ENCODE measurements at places on chromosomes 5 and 9. TPM values are rescaled to one million over a fixed set of nuclear protein-coding genes. Genes with fewer than 3 reads are reported as not detected.
A peak's percentile ranks its signal among the peaks of the same experiment; 100 is the strongest.

The IFNA14 gene
- not detected for total RNA-seq

The WASHC1 gene
- 4.9 TPM for total RNA-seq

The FOXD4L3 gene
- total RNA-seq: not detected

The NSG2 gene
- total RNA-seq: 0.25 TPM

The SH3PXD2B gene
- 3.8 TPM for total RNA-seq

The ARL14EPL gene
- total RNA-seq: not detected

- no peak for DNase-seq
These were observed 3.0 kb downstream of the N4BP3 start for GRCh38 chr5:178116143-178116885.

DNA sequence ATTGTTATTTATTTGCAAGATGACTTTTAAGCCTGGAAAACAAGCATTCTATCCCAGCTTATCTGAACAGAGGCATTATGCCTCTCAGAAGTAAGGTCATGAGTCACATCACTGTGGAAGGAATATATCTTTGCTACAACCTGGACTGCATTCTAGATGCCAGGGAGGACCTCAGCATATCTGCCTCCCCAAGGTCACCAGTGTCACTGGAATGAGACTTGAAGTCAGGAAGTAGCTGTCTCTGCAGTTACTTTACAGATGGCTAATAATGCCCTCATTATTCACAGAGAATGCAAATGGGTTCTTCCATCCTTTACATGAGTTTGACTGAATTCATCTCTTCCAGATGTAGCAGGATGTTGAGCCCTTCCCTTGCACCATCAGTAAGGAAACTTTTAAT lies 4.4 kb upstream of the FAM13B start:
- no peak for DNase-seq

DNA sequence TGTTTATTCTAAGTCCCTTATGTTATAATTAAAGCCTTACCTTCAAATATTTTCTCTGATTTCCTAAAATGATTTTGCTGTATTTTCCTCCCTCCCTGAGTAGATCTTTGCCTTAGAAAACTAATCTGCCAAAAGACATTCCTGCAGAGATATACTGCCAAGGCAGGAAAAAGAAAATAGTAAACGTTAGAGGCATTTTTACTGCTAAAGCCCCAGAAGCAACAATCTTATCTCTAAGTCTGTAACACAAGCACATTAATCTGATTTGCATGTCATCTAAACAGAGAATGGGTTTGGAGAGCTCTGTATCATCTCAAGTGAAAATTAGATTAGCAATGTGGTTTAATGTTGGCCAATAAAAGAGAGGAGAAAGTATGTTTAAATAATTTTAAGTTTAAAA lies 847.7 kb downstream of the MAT2B start:
- no peak for DNase-seq

DNA sequence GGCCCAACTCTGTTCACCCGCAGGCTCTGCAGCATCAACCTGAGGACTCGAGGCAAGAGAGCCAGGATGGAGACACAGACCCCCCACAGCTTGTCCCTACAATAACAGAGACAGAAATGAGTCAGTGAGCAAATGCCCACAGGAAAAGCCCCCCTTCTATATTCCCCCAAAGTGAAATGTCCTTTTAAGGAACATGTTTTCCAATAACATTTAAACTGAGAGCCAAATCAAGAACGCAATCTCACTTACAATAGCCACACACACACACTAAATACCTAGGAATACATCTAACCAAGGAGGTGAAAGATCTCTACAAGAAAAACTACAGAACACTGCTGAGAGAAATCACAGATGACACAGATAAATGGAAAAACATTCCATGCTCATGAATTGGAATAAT lies 49.0 kb downstream of the TEX10 start:
- no peak for DNase-seq

- DNase-seq: no peak
These were observed 245.3 kb downstream of the GADD45G start for GRCh38 chr9:89850153-89850552.

DNA sequence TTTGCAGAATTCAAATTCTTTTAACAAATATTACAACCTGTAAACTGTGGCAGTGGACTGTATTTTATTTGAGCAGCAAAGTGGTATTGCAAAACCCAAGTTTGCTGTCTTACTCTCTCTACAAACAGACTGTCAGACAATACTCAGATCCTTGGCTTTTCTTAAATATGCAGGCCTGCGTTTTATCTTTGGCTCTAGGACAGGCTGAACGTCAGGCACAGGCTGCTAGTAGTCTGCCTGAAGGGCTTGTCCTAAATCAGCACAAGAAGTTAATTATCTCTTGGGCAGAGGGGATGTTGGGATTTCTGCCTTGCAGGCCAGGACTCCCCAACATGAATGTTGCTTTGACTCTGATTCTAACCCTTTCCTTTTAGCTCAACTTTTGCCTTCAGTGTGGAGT lies 147.5 kb downstream of the SLIT3 start:
- no peak for DNase-seq

GRCh38 chr5:147949711-147950573 lies 43.6 kb upstream of the C5orf46 start:
- DNase-seq: no peak

DNA sequence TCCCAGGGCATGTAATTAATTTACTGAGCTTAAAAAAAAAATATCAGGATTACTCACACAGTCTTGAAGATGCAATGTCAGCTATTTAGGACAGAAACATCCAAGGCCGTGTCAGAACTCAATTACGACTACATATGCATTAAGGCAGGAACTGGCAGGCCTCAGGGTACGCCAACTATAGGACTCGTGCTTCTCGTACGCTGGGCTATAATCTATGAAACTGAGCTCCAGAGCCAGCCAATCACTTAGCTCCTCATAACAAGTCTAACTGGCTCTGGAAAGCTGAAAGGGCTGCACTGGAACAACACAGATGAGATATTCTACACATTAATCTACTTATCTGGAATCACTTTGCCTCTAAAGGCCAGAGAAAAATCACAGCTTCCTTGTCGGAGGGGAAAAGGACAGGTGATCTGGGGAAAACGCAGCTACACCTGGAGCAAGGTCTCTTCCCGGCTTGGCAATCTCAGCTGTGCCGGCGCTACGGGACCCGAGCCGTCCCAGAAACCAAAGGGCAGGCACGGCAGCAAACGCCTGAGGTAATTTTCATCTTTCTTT lies 212.0 kb downstream of the DEPDC1B start:
- no peak for DNase-seq

DNA sequence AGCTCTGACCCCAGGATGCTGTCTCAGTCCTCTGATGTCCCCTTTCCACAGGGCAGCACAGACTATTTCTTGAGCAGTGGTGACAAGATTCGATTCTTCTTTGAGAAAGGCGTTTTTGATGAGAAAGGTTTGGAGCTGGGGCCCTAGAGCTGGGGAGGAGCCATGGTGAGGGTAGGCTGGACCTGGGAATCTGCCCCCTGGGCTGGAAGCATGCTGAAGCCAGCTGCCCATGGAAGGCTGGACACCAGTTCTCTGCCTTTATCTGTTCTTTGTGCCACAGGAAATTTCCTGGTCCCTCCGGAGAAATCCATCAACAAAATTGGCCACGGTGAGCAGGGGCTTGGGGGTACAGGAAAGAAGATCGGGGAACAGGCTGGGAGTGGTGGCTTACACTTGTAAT lies 12.9 kb downstream of the PHYHD1 start:
- no peak for DNase-seq

DNA sequence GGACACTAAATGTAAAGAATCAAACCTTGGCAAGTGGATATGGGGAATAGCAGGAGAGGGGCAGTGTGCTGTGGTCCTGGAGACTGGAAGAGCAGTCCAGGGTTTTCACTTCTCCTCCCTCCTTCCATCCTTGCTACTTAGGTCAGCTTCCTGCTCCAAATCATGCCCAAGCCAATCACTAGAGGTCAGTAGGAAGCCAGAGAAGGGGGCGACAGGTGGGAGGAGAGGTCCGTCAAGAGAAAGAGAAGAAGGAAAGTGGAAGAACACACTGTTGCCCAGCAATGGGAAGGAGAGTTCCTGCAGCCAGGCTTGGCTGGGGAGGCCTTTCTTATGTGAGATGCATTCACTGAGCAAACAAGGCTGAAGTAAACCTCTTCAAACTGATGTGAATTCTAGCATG lies 289.6 kb downstream of the DTWD2 start:
- no peak for DNase-seq

DNA sequence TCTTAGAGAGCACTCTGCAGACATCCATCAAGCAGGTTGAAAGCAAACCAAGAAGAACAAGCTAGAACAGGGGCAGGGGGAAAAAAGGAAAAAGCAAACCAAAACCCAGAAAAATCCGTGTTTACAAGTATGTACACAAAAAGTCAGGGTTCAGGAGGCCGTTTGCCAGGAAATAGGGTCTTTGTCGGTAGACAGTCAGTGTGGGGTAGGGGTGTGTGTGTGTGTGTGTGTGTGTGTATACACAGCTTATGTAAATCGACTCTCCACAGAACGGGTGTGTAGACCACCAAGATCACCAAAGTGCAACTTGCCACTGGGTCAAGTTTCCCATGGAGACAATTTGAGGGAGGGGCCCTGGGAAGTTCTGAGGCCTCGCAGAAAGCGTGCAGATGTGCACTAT lies 13.1 kb downstream of the SPRY4 start:
- no peak for DNase-seq

DNA sequence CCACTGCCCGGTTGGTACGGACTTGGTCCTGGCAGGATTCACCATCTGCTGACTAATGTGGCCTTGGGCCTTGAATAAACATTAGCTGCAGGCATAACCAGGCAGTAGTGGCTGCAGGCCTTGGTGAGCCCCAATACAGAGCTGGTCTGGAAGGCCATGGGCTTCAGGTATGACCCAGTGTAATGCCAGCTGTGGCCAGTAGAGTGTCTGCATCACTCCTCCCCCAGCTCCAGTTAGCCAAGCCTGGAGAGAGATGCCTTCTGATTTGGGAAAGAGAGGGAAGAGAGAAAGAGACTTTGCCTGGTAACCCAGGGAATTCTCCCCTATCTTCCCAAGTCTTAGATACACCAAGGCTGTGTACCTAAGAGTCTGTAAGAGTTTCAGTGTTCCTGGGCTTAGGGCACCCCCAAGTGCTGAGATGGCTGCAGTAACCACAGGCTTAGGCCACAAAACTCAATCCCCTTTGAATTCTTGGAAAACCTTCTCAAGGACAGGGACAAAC lies 5.6 kb upstream of the C5 start:
- peak; percentile 73 for DNase-seq

DNA sequence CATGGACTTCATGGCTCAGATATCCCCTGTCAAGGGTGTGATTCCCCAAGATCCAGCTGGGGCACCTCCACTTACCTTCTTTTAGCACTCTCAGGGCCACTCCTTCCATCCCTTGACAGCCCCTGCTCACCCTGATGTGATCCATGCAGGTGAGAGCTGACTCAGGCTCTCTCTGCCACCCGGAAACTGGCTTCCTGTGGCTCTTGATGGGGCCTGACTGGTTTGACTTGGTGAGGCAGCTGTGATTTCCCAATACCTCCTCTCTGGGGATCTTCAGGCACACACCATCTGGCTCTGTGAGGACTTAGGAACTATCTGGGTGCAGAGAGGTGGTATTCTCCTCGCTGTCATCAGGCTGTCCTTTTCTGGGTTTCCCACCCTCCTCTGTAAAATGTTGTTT lies 7.9 kb upstream of the FAT2 start:
- DNase-seq: no peak

- no peak for DNase-seq
These were observed 355.1 kb upstream of the GRIA1 start for GRCh38 chr5:153135411-153135810.

DNA sequence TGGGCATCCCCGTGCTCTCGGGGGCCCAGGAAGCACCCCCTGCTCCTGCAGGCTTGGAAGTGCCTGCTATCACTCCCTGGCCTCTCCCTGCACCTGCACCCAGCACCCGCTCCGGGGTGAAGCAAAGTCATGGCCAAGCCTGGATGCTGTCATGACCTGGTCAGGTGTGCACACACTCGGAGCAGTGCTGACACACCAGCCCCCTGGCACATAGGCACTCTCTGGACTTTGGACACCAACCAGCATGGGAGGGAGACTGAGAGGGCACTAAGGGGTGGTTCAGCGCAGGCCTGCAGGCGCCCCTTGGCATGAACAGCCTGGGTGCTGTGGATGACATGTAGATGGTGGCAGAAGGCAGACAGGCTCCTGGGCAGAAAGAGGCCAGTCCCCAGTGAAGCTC lies 158.6 kb downstream of the GHR start:
- peak; percentile 86 for DNase-seq

DNA sequence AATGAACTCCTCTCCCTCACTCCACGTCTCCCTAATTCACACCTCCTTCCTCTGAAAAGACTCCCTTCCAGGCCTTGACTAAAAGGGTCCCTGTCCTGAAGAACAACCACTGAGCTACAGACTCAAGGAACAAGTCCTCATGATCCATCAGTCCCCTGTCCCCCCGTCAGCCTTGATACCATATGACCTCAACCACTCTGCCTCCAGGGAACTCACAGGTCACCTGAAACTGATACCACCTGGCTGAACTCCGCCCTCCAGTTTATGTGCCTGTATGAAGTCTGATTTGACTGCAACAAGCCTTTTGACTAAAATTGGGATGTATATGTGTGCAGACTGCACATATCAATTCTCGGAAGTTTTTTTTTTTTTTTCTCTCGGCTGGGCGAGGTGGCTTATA lies 88.7 kb downstream of the UGCG start:
- DNase-seq: no peak

- no peak for DNase-seq
These were observed 35.3 kb upstream of the TMED7 start for GRCh38 chr5:115661101-115661500.

DNA sequence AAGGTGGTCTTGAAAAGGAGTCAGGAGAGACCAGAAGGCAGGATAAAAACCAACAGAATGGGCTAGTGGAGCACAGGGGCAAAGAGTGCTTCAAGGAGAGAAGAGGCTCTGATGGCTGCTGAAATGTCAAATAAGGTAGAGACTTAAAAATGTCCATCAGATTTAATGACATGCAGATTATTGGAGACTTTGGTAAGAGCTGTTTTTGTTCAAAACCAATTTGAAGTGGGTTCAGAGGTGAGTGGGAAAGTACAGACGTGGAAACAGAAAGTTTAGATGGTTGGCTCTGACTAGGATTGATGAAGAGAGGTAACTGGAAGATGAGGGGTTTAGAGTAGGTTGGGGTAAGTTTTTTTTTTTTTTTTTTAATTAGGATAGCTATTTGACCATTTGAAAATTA lies 14.1 kb downstream of the SLC25A46 start:
- DNase-seq: no peak

- peak; percentile 69 for DNase-seq
These were observed 1.6 kb upstream of the ANXA2R start for GRCh38 chr5:43041669-43042175.

DNA sequence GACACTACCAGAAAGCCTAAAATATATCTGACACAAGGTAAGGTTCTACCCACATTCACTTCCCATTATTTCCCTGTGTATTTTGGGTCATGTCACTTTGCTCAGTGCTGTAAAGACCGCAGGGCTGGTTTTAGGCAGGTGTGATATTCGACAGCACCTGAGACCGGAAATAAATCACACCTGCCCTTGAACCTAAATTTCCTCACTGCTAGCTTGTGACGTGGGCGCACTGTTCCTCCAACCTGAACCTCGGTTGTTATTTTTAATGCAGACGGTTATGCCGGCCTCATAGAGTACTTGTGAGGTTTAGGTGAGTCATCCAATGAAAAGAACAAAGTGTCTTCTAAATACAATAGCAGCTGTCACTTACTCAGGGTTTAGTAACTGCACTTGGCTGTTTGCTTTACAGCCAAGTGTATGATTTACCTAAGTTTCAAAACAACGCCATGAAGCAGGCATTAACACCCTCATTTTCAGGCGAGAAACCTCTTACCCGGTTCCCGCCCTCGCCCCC lies 20.7 kb upstream of the ZNF782 start:
- no peak for DNase-seq

Data from left lobe of liver (tissue), 2 donors.